Fibroblast of pulmonary artery (primary cell): ENCODE measurements at places on chromosomes 16 and 17.

GRCh38 chr16:52090080-52090479 lies 456.9 kb downstream of the TOX3 start:
- DNase-seq, result no peak

- no peak for DNase-seq
Observed at GRCh38 chr16:14378689-14379467, 251.2 kb downstream of the PARN start.

DNA sequence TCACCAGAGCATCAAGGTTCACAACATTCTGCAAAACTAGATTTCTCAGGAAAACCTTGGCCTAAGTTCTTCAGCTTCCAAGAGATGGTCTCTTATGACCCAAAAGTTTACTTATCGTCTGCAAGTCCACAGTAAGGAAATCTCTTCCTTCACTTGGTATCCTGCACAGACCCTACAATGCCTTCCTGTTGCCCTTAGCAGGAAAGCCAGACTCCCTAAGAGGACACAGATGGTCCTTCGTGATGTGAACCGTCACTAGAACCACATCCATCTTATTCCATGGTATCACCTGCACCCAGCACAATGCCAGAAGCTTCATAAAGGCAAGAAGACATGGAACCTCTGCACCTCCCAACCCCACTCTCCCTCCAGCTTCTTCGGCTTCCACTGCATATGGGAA lies 34.1 kb downstream of the CMC2 start:
- no peak for DNase-seq

- DNase-seq, result no peak
Observed at GRCh38 chr16:3829631-3830536, 50.6 kb downstream of the CREBBP start.

DNA sequence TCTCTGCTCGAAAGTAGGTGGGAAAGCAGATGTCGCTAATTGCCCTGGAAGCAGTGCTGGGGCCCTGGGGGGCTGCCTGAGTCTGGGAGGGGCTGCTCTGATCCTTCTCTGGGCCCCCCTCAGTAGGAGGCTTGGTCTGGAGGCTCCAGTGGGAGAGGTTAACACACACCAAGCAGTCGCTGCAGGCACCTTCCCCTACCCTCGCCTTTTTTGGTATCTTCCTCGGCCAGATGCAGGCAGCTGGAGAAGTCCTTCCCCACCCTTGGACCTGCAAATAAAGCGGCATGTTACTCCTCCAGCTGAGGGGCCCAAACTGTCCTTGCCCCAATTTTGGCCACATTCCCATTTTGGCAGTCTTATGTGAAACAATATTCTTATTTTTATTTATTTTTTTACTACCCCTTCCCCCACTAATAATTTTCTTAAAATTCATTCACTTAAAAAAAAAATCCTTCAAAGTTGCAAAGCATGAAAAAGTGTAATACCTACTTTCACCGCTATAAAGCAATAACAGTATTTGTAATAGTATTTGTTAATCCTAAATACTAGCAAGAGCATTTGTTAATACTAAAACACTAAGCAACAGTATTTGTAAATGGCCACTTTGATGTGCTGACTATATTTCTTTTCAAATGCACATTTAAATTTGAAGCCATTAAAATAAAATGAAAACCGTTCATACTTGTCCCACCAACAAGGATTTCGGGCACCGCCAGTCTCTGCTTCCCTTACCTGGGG lies 15.0 kb downstream of the C16orf46 start:
- DNase-seq, result no peak

- DNase-seq, result no peak
Observed at GRCh38 chr16:79081297-79082066, 519.1 kb downstream of the MAF start.

- no peak for DNase-seq
Observed at GRCh38 chr16:20624882-20625807, 49.0 kb upstream of the ACSM2B start.

- no peak for DNase-seq
Observed at GRCh38 chr17:77808686-77809425, 149.6 kb upstream of the TNRC6C start.
